LHCN-M2 (cell line): ENCODE measurements at places on chromosomes 3 and 15. TPM values are rescaled to one million over a fixed set of nuclear protein-coding genes. Genes with fewer than 3 reads are reported as not detected.
A peak's percentile ranks its signal among the peaks of the same experiment; 100 is the strongest.

Gene PLA2G4D
- total RNA-seq, result not detected in 2 replicates

Gene SPATA12
- 0.11 and 0.32 TPM in 2 replicates for total RNA-seq

Gene OGG1
- total RNA-seq, result 34.6 and 41.6 TPM in 2 replicates

Gene LRRC31
- total RNA-seq, result not detected in 2 replicates

GRCh38 chr3:126859415-126860246, 123.3 kb upstream of the PLXNA1 start:
- no peak for DNase-seq

DNA sequence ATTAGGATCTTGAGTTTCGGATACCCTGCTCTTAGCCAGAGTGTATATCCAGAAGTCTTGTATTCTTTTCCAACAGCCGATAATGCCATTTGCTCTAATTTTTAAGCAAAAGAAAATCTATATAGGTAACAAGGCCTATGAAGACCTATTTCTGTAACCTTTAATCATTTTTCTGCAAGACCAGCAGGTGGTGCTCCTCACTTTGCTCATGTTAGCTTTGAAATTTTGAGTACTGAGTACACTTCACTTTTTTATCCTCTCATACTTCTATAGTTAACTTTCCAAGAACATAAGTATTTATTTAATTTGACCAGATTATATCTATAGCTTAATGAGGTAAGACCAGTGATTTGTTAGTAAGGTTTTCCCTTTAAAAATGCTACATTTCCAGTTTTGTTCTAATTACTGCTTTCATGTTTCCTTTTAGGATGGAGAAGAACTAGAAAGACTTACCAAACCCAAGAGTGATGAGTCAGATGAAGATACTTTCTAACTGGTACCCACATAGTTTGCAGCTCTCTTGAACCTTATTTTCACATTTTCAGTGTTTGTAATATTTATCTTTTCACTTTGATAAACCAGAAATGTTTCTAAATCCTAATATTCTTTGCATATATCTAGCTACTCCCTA, 20.5 kb downstream of the SLC35A5 start:
- DNase-seq, result peak; percentile 68

GRCh38 chr3:180932819-180933218, 20.3 kb downstream of the FXR1 start:
- no peak for DNase-seq

GRCh38 chr3:84967767-84968581, 9.2 kb downstream of the CADM2 start:
- no peak for DNase-seq

GRCh38 chr3:121649645-121650044, 11.1 kb downstream of the HCLS1 start:
- DNase-seq, result peak; percentile 20

DNA sequence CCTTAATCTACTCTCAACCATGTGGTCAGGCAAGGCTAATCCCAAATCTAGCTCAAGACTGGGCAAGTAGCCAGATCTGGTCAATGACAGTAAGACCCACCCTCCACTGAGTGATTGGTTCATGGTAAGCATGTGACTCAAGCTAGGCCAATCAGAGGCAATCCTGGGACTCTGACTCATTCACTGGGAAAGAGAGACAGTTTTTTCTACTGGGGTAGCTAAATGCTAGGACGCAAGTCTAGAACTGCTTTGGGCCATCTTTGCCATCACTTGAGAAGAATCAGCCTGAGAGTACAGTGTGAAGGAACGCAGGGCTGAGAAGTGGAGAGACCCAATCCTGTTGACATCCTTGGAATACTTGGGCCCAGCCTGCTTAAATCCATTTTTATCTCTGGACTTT, 9.4 kb upstream of the RAD18 start:
- peak; percentile 70 for DNase-seq

DNA sequence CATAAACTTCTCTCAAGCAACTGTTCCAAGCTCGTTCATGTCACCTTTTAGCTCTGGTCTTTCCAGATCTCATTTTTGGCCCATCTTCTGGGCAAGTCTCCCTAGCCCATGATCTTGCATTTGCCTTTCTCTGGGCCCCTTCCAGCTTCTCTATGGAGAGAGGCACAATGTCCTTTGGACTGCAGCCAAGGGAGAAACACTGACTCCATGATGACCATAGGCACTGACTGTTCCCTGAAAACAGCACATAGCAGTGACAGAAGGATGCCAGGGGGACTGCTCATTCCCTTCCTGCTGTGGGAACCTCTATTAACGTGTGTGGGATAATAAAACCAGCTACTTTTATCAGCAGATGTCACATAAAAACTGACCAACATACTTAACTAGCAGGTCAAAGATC, 60.3 kb downstream of the STRIT1 start:
- peak; percentile 97 for DNase-seq

- no peak for DNase-seq
Measured at GRCh38 chr15:60583946-60584345, 105.0 kb upstream of the ICE2 start.

DNA sequence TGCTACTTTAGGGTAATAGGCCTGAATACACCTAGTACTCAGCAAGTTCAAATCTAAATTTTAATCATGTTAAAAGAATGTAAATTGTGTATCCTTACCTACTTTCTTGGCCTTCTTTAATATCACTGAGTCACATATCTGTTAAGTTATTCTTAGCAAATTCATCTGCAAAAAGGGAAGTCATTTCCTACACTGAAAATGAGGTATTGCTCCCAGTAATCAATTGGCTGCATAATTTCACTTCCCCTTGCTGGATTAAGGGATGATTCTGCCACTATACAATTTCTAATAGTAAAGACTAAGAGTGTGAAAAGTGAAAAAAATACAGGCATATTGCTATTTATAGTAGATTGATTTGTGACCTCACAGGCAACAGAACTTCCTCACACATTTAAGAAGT, 47.8 kb downstream of the CCDC54 start:
- DNase-seq, result no peak

GRCh38 chr15:62128916-62129315, 36.2 kb downstream of the C2CD4B start:
- DNase-seq, result no peak

GRCh38 chr3:148229107-148229506, 468.6 kb upstream of the AGTR1 start:
- no peak for DNase-seq

GRCh38 chr3:73547427-73548248, 77.1 kb downstream of the PDZRN3 start:
- DNase-seq, result peak; percentile 34

GRCh38 chr3:39220407-39221140, 28.2 kb upstream of the XIRP1 start:
- DNase-seq, result no peak
